ENCODE measurements at places on chromosomes 6 and 20. TPM values are rescaled to one million over a fixed set of nuclear protein-coding genes. Genes with fewer than 3 reads are reported as not detected.
A peak's percentile ranks its signal among the peaks of the same experiment; 100 is the strongest.

DNA sequence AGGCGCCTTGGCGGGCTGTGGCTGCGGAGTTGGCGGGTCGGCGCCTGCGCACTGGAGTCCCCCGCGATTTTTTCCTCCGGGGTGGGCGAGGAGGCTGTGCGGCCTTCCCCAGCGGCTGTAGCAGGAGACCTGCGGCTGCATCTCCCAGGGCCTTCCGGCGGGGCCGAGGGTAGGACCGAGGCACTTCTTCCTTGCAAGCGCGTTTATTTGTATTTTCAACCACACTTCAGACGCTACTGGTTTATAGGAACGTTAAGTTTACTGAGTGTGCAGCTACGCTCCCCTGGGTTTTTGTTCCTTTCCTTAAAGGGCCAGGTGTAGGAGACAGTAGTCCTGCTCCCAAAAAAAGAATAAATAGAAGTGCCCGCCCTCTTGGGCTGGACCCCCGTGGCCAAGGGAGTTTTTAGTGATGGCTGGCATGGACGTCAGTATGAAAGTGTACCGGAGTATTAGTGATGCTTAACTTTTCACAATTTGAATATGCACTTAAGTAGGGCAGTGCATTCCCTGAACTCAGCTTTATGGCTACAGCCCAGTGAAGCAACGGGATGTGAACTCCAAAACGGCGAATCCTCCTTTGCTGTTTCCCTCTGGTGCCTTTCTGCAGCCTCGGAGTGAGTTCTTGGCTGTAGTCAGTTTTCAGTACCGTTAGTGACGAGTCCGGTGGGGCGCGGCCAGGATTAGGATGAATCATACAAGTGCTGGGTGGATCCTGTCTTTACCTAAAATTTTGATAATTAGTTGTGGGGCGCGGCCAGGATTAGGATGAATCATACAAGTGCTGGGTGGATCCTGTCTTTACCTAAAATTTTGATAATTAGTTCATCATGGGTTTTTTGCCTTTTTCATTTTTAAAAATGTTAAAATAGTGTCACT is 1.0 kb upstream of the FBXO5 start:
- DNase-seq: peak; percentile 91

DNA sequence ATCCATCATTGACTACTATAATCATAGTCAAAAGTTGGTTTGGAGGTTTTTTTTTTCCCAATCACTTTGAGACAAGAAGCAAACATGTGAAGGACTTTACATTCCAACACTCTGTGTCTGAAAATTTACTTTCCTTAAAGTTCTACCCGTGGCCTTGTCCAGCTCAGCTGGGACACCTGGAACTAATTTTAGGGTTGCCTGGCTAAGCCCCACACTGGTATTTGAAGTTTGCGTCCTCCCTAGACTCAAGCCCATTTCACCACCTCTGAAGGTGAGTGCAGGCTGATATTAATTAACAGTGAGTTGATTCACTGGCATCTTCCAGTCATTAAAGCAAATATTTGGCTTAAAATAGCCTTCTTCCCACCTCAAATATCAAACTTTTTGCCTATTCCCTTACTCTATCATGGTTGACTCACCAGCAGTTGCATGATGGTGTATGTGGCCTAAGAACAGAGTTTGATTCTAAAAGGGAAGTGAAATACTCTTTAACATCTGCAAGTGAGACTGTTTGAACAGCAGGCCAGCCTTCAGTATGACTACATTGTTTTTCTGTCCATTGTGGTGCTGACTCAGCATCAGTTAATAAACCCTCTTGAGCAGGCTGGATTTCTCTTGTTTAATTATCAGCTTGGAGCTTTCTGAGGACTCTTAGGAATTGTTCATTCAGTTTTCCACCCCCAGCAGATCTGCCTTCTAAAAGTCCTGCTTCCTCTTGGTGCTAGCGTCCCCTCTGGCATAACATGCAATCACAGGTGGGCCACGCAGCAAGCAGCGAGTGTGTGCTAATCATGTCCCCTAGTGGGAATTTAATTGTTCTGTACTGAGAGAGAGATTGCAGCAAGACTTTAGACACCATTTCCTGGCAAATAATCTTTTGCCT is 1.8 kb upstream of the PRDM1 start:
- DNase-seq: peak; percentile 92

DNA sequence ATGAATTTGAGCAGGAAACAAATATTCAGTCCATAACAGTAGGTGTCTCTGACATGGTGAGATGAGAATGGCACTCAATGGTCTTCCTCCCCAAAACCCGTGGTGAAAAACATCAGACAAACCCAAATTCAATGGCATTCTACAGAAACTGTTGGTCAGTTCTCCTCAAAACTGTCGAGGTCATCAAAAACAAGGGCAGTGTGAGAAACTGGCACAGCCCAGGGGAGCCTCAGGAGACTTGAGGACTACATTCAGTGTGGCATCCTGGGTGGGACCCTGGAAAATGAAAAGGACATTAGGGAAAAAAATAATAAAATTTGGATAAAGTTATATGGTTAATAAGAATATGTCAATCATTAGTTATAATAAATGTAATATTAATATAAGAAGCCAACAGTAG is 40.6 kb downstream of the LBP start:
- DNase-seq: no peak

- DNase-seq: no peak
Measured at GRCh38 chr6:47029865-47030561, 12.1 kb downstream of the ADGRF1 start.

DNA sequence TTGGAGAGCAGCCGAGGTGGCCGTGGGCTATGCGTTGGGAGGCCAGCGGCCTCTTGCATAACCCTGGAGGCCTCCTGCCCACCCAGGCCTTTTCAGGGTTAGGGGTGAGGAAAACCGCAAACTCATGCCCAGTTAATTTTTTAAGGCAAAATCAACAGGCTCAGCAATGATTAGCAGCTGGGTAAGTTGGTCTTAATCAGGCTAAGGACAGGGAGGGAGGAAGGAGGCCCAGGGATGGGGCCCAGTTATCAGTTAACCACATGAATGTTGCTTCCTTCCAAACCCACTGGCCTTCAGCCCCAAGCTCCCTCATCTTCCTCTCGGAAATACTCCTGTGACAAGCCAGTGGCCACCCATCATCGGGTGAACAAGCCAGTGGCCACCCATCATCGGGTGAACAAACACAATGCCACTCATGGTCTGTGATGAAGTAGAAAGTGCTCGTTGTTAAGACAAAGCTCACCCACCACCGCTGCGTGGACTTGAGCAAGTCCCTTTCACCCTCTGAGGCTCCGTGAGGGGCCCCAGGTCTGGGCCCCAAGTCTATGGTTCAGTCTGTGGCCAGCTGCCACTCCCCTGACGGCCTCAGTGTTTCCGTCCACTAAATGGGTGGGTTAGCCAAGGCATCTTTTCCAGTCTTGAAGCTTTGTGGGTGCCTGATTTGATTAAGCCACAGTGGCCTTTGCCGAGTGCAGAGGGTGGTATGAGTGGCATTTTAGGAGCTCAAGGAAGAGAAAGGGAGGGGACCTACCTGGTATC is 39.4 kb downstream of the HNF4A start:
- DNase-seq: no peak

DNA sequence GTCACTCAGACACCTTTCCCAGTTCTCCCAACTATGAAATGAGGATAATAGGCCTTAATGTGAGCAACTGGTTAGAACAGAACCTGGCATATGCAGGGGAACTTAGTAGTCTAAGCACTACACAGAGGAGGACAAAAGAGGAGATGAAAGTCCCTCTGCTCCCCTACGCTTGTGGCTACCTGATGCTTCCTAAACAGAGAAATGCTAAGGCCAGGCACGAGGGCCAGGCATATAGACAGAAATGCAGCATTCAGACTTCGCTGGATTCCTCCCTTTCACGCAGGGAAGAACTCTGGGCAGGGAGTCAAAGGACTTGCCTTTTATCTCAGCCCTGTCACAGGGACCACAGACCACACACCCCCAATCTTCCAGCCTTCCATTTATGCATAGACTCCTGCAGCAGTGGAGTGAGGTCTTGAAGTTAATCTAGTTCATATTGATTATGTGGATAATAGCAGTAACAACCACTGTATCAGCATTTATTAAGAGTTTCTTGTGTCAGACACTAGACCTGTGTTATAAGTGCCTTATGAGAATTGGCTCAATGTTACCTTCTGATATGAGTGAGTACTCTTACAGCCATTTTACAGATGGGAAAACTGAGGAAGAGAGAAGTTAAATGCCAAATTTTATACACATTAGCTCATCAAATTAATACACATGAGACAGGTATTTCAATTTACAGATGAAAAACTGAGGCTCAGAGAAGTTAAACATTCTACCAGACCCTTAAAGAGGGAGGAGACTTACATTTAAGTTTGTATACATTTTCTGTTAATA is 27.0 kb upstream of the TRAF3IP2 start:
- DNase-seq: no peak

- peak; percentile 59 for DNase-seq
Measured at GRCh38 chr6:71190809-71191208, 97.8 kb upstream of the OGFRL1 start.

GRCh38 chr6:91860541-91861335 is 1273.9 kb upstream of the MAP3K7 start:
- DNase-seq: no peak

- DNase-seq: peak; percentile 63
Measured at GRCh38 chr6:38517005-38517404, 122.7 kb downstream of the BTBD9 start.

- peak; percentile 45 for DNase-seq
Measured at GRCh38 chr6:41257369-41258195, 28.9 kb downstream of the TREM1 start.

DNA sequence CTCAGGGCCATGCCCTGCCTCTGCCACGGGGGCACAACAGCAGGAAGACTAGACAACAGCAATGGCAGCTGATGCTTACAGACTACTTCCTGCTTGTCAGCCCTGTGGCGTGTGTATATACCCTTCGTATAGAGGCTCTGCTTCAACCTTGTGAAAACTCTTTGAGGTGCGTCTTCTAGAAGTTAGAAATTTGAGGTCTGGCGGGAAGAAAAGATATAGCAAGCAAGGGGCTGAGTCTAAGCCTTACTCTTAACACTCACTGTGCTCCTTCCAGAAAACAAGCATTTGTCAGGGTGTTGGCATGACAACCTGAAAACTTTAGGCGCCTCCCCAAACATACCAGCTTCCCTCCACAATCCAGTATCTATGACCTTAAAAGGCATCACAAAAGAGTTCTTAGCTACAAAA is 33.3 kb downstream of the JPH2 start:
- DNase-seq: peak; percentile 99

DNA sequence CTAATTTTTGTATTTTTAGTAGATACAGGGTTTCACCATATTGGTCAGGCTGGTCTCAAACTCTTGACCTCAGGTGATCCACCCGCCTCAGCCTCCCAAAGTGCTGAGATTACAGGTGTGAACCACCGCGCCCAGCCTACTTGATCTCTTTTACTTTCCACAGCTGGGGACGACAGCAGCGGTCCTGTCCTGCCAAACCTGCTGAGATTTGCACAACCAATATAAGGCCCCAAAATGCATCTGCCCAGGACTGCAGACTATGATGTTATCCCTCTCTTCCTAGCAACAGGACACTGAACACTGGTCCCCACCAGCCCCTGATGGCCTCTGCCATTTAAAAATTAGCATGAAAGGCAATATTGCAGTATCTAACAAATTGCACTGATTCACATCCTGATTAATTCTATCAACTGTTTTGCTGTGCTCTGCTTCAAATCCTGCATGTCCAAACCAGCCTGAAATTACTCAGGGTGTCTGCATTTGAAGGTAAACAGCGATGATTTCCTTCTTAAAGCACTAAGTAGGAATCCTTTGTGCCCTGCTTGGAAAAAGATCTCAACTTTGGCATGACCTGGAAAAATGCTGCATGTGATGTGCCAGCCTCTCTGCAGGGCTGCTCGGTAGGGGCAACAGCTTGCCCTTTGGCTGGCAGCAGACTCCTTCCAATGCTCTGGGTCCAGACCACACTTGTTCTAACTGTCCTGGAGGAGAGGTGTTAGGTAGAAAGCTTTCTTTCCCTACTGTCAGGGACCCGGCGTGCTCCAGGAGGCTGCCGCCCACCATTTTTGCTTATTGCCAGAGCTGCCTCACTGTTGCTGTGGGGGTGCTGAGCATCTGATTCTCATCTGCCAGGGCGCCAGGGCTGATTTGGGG is 27.4 kb upstream of the PXDC1 start:
- DNase-seq: no peak

DNA sequence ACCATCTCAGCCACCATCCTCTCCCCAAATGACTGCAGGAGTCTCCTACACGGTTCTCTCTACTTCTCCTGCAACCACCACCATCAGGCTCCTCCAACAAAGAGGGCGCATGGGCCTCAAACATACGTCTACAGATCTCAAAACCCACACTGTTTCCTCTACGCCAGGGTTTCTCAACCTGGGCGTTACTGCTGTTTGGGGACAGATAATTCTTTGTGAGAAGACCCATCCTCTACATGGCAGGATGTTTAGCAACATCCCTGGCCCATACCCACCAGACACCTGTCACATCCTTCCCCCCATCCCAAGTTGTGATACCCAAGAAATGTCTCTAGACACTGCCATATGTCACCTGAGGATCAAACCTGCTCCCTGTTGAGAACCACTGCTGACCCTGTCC is 45.0 kb downstream of the ELMO2 start:
- no peak for DNase-seq

- DNase-seq: peak; percentile 8
Measured at GRCh38 chr6:23659125-23659524, 466.9 kb upstream of the NRSN1 start.

- no peak for DNase-seq
Measured at GRCh38 chr6:125678601-125679000, 70.8 kb upstream of the HEY2 start.

DNA sequence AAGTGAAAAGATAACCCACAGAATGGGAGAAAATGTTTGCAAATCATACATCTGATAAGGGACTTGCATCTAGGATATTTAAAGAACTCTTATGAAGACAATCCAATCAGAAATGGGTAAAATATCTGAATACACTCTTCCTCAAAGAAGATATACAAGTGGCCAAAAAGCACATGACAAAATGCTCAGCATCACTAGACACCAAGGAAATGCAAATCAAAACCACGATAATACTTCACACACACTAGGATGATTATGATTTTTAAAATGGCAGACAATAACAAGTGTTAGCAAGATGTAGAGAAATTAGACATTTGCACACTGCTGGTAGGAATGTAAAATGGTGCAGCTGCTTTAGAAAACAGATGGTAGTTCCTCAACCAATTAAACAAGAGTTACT is 34.8 kb upstream of the SIRT5 start:
- DNase-seq: no peak

SPTLC3 gene
- total RNA-seq: 9.2 TPM

TBXT gene
- total RNA-seq: not detected

TMEM217 gene
- total RNA-seq: 1.3 TPM

SNX9 gene
- total RNA-seq: 23.0 TPM

PBOV1 gene
- total RNA-seq: not detected

ZNF831 gene
- total RNA-seq: not detected

RAET1L gene
- not detected for total RNA-seq

GFOD1 gene
- 4.7 TPM for total RNA-seq

ARFGEF3 gene
- 2.2 TPM for total RNA-seq

SYCP2 gene
- 0.79 TPM for total RNA-seq
